ENCODE measurements at places on chromosomes 13 and 19. TPM values are rescaled to one million over a fixed set of nuclear protein-coding genes. Genes with fewer than 3 reads are reported as not detected.
A peak's percentile ranks its signal among the peaks of the same experiment; 100 is the strongest.

DNA sequence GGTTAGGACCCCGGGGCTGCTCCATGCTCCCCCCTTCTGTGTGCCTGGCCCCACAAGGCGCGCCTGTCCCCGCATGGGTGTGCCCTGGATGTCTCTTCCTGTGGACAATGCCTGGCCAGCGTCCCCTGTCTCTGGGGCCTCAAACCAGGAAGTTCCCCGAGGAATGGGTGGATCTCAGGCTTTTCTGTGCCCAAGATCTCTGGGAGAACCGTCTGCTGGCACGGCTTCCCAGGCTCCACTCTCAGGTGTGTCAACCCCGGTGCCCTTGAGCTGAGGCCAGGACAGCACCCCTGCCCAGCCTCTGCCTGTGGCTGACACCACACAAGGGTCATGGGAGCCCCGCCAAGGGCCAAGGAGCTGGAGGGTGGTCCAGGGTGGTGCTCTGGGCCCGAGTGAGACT is 15.7 kb downstream of the ZNF444 start:
- DNase-seq, result peak; percentile 60

- DNase-seq, result no peak
Observed at GRCh38 chr13:40519637-40520036, 146.8 kb downstream of the FOXO1 start.

- no peak for DNase-seq
Observed at GRCh38 chr19:20482721-20483120, 82.9 kb downstream of the ZNF737 start.

DNA sequence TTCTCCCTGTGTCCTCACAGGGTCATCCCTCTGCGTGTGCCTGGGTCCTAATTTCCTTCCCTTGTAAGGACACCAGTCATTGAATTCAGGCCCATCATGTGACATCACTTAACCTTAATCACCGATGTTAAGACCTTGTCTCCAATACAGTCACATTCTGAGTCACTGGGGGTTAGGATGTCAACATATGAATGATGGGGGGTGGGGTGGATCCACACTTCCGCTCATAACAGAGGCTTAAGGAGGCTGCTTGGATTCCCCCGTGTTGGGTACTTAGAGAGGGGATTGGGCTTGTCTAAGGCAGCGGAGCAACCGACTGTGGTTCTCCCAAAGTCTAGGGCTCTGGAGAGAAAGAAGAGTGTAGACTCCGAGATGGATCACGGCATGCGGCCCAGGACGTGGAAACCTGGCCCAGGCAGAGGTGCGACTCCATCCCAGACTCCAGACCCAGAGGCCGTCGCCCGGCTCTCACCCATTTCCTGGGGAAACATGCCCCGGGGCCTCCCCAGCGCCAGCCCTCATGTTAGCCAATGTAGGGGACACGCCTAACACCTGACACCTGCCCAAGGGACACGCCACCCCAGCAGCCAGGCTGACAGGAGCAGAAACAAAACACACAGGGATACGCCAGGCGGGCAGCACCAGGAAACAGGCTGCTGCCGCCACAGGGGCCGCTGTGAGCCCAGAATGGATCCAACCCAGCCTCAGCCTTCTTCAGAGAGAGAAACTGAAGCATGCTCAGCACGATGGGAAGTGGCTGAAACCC is 17.1 kb upstream of the IGLON5 start:
- DNase-seq, result no peak

GRCh38 chr13:93653776-93654175 is 427.2 kb downstream of the GPC6 start:
- no peak for DNase-seq

DNA sequence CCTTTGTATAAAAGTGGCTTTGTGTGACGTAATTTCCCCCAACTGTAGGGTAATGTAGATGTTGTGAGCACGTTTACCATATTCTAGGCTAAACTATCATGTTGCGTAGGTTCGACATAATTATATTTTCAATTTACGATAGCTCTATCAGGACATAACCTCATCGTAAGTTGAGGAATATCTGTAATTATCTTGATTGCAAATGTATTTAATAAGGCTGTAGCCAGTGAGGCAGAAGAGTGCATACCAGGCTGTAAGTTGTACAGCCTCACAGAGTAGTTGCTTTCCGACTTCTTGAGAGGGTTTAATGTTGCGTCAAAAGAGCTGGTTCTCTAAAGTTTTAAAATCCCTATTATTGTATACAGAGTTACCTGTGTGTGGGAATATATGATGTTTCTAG is 839.4 kb upstream of the GPC6 start:
- DNase-seq, result no peak

DNA sequence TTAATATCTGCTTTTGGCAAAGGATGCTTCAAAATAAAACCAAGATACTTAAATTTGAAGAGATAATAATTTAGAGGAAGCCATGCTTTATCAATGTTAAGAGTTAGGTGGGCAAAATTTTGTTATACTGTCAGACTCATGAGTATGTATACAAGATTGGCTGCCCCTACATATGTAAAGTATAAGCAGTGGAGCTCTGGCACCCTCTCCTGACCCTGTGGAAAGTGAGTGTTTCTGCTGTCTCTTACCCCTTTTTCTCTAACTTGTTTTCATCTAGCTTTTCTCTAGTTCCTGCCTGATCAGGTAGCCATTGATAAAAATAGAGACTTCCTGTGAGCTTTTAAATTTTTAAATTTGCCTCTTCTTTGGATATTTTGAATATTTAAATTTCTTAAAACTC is 710.9 kb upstream of the SPRY2 start:
- no peak for DNase-seq

GRCh38 chr13:20332361-20333096 is 100.4 kb upstream of the GJB6 start:
- no peak for DNase-seq

GRCh38 chr13:113962975-113963374 is 10.9 kb downstream of the C13orf46 start:
- no peak for DNase-seq

DNA sequence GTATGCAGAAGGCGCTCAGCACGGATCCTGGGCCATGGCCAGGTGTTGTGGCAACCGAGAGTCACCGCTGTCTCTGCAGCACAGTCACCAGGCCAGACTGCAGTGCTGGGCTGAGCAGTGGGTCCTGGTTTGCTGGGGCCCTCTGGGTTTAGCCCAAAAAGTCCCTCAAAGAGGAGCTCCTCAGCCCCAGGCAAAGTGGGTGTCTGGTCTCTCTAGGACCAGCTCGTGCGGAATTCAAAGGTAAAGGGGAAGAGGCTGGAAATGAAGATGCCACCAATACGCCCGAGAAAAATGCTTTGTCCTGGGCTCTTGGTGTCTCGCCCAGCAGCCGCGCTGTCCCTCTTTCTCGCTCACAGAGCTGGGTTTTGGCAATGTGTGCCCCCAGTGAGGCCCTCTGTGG is 38.5 kb upstream of the ANKRD10 start:
- DNase-seq, result no peak

DNA sequence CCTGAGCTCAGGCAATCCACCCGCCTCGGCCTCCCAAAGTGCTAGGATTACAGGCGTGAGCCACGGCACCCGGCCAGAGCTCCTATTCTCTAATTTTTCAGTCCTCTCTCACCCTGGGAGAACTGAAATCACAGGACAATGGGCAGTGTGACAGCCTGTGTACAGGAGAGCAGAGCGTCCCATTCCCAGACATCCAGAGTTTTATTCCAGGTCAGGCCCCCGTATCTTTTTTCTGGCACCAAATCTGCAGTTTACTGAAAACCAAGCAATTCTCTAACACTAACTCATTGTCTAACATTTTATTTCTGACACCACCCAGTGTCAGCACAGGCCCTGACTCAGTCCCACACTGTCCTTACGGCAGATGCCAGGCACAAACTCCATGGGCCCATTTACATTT is 6.7 kb downstream of the ZNF708 start:
- no peak for DNase-seq

- DNase-seq, result no peak
Observed at GRCh38 chr19:9962623-9963290, 26.4 kb upstream of the OLFM2 start.

DNA sequence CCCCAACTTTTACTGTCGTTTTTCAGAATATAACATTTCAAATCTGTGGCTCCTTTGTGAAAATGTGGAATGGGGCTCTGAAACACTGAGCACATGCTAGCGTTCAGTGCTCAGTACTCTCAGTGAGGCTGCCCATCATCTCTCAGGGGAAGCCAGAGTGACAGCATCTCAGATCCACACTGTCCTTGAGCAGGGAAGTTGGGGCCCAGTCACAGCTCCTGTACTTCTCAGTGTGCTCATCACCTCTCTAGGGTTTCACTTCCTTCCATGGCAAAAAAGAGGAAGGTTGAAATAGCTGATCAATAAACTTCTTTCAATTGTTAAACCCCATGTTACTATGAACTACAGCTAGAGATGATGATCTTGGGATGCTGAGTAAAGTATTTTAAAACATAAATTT is 565.9 kb upstream of the SPRY2 start:
- DNase-seq, result no peak

GRCh38 chr19:4007021-4007835 is at the start of gene PIAS4:
PIAS4 (plus strand) TSS chr19:4007736; CDS start chr19:4007761, 25 bp downstream.
- DNase-seq, result peak; percentile 96

DNA sequence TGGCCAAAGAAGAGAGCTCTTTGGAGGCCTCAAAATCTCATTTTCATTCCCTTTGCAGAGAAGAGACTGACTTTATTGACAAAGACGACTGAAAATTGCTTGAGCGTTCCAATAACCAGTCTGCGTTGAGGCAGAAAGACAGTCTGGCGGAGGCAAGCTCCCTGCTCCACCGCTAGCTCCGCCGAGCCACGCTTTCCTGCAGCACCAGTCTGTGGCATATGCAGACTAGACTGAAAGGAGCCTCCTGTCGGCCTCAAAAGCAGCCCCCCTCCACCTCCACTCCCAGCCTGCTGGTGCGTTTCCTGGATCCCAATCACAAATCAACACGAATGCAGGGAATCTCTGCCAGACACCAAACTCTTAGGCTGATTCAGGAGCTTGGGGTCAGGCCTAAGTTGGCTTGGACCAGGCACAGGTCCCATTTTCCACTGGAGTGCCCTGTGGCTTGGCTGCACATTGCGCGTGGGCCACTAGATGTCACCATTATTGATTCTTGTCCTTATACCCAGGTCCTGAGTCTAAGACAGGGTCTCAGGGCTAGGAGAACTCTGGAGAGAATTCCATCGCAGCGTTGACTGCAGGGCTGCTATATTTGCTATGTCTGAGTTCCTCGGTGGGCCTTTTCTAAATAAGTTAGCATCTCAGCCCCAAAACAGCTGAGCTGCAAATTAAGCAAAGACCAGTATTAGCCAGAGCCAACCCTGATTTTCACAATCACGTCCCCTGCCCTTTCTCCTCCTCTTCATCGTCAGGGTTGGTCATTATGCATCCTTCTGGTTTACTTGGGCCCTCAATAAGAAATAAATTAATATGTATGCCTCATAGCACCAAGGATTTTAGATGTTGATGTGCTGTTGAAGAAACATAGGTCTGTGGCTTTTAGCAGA is 5.2 kb upstream of the ZNF507 start:
- peak; percentile 65 for DNase-seq

- DNase-seq, result no peak
Observed at GRCh38 chr13:97621631-97622030, 187.7 kb downstream of the RAP2A start.

DNA sequence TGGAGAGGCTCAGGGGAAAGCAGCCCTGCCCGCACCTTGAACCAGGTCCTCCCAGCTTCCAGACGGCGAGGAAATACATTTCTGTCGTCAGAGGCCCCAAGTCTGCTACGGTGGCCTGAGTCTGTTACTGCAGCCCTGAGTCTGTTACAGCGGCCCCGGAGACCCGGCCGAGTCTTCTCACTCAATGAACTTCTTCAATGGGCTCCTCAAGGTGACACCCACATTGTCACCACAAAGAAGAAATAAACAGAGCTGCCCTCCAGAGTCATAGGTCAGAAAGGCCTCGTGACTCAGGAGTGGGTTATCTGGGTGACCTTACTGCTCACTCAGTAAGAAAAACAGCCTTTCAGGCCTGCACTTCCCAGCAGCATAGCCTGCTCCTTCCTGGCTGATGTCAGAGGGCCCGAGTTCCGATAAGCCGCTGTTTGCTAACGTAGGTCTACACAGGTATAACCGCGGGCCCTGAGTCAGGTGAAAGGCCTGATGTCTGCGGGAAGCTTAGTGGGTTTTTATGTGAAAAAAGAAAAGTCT is 66.9 kb upstream of the TM9SF2 start:
- DNase-seq, result peak; percentile 44

DNA sequence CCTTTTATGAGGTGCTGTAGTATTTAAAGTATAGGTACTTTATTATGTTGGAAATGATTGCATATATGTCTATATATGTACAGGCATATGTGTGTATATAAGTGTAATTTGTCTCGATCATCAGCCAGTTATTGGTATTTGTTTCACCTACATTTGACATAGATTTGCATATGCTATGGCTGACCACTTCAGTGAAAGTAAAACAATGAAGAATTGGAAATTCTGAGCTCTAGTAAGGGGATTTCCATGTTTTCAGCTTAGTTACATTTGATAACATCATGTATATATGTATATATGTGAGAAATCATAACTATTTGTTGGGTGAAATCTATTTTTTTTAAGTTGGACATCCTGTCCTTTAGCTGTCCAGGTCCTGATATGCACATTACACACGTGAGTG is 1303.9 kb downstream of the EFNB2 start:
- DNase-seq, result no peak

GRCh38 chr19:29303069-29303718 is 90.2 kb upstream of the UQCRFS1 start:
- DNase-seq, result no peak

- DNase-seq, result no peak
Observed at GRCh38 chr13:36046672-36047071, 84.5 kb downstream of the DCLK1 start.

- DNase-seq, result no peak
Observed at GRCh38 chr13:64849196-64849595, 2380.9 kb downstream of the PCDH9 start.

GRCh38 chr19:31534786-31535657 is 185.8 kb upstream of the TSHZ3 start:
- DNase-seq, result no peak

GRCh38 chr13:34421858-34422475 is 520.1 kb upstream of the NBEA start:
- DNase-seq, result no peak

- DNase-seq, result peak; percentile 91
Observed at GRCh38 chr13:29923554-29924481, 73.4 kb upstream of the UBL3 start.

- DNase-seq, result no peak
Observed at GRCh38 chr13:48236528-48237353, 3.7 kb downstream of the ITM2B start.

GRCh38 chr13:68628994-68629393 is 1398.9 kb upstream of the PCDH9 start:
- DNase-seq, result no peak

DNA sequence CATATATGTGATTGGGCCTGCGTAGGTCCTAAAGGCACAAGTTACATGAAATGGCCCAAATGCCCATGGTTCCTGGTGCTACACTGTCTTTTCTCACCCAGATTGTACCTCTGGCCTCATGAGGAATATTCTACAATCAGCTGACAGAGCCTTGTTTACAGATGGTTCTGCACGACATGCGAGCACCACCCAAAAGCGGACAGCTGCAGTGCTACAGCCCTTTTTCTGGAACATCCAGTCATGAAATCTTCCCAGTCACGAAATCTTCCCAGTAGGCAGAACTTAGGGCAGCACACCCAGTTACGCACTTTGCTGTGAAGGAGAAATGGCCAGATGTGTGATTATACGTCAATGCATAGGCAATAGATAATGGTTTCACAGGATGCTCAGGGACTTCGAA is 7.7 kb upstream of the ELF1 start:
- no peak for DNase-seq

Gene CPB2
- total RNA-seq, result not detected

Gene KLK12
- total RNA-seq, result 0.41 TPM

Gene CCL25
- total RNA-seq, result not detected

Gene ZNF135
- 20.9 TPM for total RNA-seq

Gene DLL3
- total RNA-seq, result not detected

Gene FBXL12
- total RNA-seq, result 32.9 TPM

Gene ZNF555
- total RNA-seq, result 2.6 TPM

Gene RASL11A
- total RNA-seq, result 26.8 TPM

Gene PHLDB3
- 28.7 TPM for total RNA-seq

All from transverse colon (tissue), 4 donors.